Stimulated activated CD8-positive, alpha-beta memory T cell treated with anti-CD3 and anti-CD28 coated beads, Interleukin-4, amount 100 ng/mL, for 4 hours (primary cell): ENCODE measurements at places on chromosomes 5 and 9.

DNA sequence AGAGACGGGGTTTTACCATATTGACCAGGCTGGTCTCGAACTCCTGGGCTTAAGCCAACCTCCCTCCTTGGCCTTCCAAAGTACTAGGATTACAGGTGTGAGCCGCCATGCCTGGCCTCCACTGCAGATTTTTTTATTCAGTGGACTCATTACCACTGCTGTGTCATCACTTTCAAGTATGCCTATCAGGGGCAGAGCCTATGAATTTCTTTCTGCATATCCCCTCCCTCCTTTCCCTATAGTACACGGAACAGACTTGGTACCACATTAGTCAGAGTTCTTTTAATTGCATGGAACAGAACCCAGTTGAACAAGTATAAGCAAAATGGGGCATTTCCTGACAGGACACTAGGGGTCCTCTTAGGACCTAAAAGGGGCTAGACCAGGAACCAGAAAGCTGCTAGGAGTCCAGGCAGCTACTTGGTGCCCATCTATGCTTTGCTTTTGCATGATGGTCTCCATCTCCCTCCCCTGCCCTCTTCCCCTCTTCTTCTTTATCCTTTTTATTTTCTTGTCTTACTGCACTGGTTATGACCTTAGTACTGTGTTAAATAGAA is 5.8 kb downstream of the BSPRY start:
- no peak for DNase-seq

- DNase-seq = no peak
Observed at GRCh38 chr9:130101915-130102314, 48.2 kb downstream of the GPR107 start.

DNA sequence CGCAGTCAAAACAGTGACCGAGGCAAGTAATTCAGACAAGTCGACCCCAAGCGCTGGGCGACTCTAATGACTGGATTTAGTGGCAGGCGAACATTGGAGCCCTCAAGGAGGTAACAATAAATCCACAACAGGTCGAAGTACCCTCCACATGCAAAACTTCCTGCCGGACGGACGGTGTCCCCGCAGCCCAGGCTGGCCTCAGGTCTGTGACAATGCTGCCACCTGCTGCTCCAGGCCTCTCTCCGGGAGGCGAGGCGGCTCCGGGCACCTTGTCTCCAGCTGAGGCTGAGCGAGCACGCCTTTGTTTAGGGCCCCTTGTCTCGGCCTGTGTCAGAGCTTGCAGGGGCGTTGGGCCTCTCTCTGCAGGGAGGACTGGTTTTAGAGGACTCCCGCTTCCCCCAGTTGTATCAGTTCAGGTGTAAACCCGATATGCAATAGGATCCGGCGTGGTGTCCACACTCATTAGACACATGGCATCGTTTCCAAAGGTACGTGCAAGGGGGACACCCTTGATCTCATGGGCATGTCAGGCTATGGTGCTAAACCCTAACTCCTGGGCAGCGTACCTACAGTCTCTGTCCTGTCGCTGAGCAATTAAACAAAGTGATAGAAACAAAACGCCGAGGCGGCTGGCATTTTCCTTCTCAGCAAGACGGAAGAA is 628.0 kb upstream of the ADAMTS16 start:
- DNase-seq = no peak

DNA sequence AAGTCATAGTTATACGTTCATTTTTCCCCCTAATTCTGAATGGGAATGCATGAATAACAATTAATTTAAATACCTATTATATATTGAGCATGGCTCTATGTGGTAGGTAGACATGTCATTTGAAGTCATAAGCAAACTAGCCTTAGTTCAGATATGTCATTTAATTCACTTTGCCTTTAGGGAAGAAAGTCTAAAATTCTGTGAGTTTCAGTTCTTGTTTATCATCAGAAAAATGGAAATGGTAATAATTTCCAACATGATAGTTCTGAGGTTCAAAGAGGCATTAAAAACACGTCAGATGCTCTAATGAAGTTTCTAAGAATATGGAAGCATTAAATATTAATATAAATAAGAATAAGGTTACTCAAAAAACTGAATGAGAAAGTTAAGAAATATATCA is 13.1 kb upstream of the ANXA1 start:
- DNase-seq = no peak

GRCh38 chr9:37965116-37965515 is 61.2 kb upstream of the SLC25A51 start:
- DNase-seq = no peak

- no peak for DNase-seq
Observed at GRCh38 chr9:135075234-135076142, 12.0 kb upstream of the OLFM1 start.

GRCh38 chr9:134885001-134885678 is 4.5 kb downstream of the FCN2 start:
- no peak for DNase-seq

DNA sequence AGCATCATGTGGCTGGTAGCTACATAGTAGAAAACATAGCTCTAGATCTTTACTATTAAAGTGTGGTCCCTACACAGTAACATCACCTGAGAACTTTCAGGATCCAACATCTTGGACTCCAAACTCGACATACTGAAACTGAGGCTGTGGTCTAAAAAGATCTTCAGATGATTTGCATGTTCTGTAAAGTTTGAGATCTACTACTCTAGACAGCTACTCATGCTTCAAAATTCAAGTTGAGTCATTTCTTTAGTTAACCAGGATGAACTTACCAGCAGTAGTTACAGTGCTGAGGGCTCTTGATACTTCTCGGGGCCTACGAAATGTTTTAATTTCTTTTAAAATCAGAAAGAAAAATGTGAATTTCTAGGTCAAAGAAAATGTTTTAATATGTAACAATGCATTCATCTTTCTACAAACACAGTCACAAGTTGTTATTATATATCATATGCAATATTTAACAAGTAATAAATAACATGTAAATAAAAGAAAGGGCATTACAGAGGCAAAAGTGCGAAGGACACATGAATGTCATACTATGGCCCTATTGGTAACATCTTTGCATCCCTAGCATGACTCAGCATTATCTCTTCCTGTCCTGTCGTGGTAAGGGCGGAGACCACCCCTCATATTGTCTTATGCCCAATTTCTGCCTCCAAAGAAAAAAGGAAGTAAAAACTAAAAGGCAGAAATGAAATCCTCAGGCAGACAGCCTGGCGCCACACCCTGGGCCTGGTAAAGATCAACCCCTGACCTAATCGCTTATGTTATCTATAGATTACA is 563.9 kb upstream of the TLE4 start:
- no peak for DNase-seq

- DNase-seq = no peak
Observed at GRCh38 chr5:131223751-131224386, 40.0 kb upstream of the CDC42SE2 start.

DNA sequence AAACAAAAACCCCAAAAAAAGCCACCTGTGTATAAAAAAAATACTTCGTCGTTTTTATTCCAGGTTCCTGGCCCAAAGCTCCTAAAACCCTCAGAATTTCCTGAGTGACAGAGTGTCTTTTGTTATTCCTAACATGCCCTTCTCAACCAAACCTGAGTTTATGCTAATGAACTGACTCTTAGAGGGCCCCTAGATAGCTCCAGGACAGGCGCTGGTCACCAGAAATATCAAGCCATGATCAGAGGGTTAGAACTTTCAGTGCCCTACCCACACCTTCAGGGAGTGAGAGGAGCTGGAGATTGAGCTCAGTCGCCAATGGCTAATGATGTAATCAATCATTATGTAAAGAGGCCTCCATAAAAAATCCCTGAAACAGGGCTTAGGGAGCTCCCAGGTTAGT is 15.7 kb downstream of the AUH start:
- DNase-seq = no peak

GRCh38 chr9:81776390-81776789 is 87.0 kb upstream of the TLE1 start:
- DNase-seq = no peak

- DNase-seq = no peak
Observed at GRCh38 chr9:13142776-13143175, 136.7 kb downstream of the MPDZ start.

GRCh38 chr5:88119535-88120125 is 149.0 kb downstream of the TMEM161B start:
- DNase-seq = no peak

GRCh38 chr9:36401897-36402480 is 1.9 kb upstream of the RNF38 start:
- no peak for DNase-seq

- no peak for DNase-seq
Observed at GRCh38 chr9:38136386-38136785, 67.4 kb upstream of the SHB start.

DNA sequence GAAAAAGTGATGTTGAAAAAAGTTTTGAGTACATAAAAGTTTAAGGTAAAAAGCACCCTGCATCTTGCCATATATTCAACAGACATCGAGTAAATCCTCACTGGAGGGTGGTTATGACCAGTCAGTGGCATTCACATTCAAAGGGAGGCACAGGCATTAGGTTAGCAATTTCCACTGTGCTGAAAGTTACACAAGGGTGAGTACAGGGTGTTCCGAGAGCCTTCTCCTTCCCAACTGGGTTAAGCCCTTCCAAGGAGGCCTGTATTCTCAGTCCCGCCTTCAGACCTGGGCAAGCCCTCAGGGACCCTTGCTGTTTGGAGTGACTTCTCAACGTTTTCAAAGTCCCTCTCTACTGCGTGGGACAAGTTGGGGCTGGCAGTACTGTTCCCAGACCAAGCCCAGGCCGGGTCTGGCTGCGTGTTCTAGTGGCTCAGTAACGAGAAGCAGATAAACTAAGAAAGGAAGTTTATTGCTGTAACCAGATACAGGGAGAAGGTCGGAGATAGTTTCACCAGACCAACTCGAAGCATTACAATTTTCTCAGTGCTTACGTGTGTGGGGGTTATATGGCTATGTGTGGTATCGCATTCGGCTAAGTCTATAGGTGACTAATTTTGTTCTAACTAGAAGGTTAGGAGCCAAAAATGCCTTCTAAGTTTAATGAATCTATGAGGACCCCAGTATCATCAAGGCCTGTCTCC is 13.0 kb upstream of the SETX start:
- no peak for DNase-seq

DNA sequence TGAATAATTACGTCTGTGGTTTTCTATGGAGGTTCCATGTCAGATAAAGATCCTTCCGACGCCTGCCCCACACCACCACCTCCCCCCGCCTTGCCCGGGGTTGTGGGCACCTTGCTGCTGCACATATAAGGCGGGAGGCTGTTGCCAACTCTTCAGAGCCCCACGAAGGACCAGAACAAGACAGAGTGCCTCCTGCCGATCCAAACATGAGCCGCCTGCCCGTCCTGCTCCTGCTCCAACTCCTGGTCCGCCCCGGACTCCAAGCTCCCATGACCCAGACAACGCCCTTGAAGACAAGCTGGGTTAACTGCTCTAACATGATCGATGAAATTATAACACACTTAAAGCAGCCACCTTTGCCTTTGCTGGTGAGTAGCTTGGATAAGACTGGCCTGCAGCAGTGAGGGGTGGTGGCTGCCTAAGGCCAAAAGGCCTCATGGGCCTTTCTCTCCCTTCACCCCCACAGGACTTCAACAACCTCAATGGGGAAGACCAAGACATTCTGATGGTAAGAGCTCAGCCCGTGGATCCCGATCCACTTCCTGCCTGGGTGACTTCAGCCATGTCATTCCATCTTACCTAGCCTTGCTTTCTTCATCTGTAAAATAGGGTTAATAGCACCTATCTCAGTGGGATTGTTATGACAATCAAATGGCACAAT is at the start of gene IL3:
IL3 (plus strand) TSS at position 155 of the 661 bp plus-strand sequence; CDS start at position 207, 52 bp downstream.
- DNase-seq = no peak
